Right renal cortex interstitium (tissue), 3 donors: ENCODE measurements at places on chromosomes 2 and 18.
A peak's percentile ranks its signal among the peaks of the same experiment; 100 is the strongest.

- DNase-seq = no peak
These were observed 66.6 kb downstream of the CTIF start for GRCh38 chr18:48605408-48605845.

- DNase-seq = no peak
These were observed 107.9 kb downstream of the KCNF1 start for GRCh38 chr2:11019614-11020013.

- DNase-seq = no peak
These were observed 24.8 kb downstream of the LYPD1 start for GRCh38 chr2:132645176-132645575.

DNA sequence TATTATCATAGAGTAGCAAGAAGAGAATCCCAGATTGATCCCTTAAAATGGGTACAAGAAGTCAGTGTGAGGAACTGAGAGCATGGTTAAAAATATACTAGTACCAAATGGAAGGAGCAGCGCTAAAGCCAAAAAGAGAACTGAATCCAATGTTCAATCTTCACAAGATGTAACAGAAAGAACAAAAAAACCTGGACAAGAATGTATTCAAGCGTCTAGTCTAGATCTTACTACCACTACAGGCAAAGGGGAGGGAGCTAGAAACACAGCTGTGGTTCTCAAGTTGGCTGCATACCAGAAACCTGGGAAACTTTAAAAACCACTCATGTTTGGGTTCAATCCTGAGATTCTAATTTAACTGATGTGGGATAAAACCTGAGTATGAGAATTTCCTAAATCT lies 57.5 kb downstream of the PIAS2 start:
- no peak for DNase-seq

- DNase-seq = no peak
These were observed 29.9 kb downstream of the PELI1 start for GRCh38 chr2:64114063-64114911.

GRCh38 chr2:55180374-55180773 lies 51.7 kb downstream of the CLHC1 start:
- no peak for DNase-seq

DNA sequence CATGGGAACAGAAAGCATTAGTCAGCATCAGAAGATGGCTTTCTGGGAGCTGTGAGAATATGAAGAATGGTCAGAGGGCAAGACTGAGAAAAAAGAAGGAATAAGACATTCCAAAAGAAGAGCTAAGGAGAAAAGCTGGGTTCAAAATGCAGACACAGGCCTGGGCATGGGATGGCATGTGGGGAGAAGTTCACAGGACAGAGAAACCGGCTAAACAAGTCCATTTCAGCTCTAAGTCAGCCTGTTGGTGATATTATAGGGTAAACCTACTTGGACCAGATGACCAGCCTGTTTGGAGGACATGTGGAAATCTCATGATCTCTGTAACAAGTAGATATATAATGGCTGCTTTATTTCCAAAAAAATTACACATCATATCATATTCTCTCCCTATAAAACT lies 91.7 kb upstream of the MEIS1 start:
- DNase-seq = no peak

GRCh38 chr2:126329173-126329572 lies 326.8 kb upstream of the GYPC start:
- DNase-seq = no peak

DNA sequence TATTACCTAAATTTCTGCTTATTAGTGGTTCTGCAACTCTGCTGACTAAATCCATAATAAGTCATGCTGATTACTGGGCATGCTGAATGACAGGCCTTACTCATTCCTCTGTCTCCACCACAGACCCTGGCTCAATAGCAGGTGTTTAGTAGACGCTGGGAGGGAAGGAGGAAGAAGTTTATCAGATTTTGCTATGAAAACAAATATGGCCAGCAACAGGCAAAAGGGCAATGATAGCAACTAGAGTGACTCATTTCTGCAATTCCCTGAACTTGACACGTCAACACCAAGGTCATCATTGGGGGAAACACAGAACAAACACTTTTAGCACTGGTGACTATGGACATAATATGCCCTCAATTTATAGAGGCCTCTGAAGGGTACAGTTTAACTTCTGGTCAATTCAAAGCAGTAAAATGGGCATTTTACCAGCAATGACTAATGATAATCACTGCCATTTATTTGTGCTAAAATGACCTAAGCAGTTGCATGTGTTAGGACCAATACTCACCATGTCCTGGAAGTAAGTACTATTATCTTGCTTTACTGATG lies 35.2 kb downstream of the TMEM163 start:
- no peak for DNase-seq

- DNase-seq = no peak
These were observed 248.7 kb downstream of the RNF152 start for GRCh38 chr18:61643884-61644647.

DNA sequence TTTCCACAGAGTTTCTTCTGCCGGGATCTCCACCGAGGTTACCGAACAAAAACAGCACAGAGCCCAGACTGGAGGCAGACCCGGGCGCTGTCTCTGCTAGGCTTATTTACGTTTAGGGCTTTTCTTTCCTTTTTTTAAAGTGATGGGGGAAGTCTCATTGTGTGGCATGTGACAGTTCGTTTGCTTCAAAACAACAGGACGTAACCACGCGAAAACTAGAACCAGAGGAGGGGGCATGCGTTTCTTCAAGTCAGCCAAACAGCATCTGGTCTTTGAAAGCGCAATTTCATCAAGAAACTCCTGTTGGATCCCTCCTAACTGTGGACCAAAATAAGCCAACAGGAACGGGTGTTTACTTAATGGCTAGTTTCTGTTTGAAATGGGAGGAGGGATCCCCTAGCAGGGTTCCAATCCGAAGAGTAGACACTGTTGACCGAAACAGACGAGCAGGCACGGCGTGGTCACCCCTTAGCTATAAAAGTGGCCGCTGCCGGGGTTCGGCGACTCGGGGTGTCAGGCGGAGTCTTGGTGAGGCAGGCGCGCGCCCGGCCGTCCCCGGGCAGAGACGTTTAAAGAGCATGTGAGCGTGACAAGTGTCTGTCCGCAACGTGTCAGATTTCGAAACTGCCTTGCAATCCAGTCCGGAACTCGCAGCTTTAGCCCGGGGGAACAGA lies 997 bp upstream of the TGIF1 start:
- peak; percentile 49 for DNase-seq

DNA sequence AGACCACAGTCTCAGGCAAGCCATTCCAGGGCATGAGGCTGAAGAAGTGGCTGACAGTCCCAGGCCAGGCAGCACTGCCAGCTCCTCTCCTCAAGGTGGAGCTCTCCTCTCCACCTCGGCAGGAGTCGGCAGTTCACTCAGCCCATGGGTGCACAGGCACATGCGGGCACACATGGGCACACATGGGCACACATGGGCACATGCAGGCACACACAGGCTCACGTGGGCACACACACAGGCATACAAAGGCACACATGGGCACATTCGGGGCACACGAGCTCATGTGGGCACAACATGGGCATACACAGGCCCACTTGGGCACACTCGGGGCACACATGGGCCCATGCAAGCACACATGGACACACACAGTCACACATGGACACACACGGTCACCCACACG lies 65.3 kb upstream of the TAF1B start:
- DNase-seq = no peak

GRCh38 chr2:171703574-171704347 lies 16.5 kb downstream of the DYNC1I2 start:
- DNase-seq = no peak

DNA sequence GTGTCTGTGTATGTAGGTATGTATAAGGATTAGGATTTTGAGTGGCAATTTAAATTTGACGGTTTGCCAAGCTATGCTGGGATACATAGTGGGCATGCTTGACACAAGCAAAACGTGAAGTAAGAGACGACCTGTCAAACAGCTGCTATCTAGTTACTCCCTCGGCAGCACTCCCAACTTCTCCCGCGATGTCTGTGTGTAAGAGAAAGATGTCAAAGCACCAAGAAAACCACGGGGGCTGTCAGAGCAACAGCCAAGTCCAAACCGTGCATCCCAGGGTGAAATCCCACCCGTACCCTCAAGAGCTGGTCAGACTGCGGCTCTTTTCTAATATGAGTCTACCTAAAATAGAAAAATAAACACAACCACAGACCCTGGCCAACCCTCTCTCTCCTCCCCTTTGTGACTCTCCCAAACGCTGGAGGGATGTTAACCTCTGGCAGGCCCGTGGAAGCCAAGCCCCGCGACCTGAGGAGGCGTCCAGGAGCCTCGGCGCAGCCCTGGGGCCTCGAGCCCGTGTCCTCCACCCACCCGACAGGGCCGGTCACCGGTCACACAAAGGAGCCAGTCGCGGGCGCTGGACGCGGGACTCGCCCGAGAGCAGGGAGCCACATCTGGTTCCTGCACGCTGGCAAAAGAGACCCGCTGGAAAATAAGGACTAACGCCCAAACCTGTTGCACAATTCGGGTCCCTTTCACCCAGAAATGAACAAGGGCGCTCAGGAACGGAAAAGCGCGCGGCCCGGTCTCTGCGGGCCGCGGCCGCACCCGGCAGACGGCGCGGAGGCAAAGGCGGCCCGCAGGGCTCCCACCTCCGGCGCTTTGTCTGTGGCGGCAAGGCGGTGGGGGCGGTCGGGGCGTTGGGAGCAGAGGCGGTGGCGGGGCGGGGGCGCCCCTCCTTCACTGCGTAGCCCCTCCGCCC lies 925 bp downstream of the SESTD1 start:
- DNase-seq = no peak

DNA sequence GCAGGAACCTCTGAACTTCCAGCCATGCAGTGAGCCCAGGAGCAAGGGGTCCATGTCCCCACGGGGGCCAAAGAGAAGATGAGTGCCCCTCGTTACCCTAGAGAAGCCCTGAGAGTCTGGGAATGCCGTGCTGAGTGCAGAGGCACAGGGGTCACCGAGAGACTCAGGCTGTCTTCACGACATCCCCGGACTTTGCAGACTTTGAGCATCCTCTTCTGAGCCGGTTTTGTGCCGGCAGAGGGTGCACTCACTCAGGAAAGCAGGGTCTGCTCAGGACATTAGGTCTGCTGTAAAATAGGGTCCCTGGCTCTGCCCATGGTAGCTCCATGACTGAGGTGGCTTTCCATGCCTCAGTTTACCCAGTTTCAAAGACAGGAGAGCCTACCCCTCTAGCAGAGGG lies 71.0 kb downstream of the GALNT14 start:
- no peak for DNase-seq

DNA sequence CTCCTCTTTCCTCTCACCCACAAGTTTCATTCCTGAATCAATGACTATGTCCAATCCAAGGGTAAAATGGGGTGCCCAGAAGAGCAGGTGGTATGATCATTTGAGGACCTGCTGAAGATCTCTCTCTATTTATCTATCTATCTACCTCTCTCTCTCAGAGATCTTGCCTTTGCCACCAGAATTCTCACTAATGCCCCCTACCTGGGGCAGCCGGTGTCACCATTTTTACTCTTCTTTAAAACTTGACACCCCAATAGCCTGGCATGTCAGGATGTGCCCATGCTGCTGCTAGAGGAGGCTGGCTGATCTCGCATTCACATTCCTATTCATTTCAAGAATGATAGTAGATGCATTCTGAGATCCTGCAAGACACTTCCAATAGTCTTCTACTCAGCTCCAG lies 24.3 kb upstream of the RPIA start:
- no peak for DNase-seq

DNA sequence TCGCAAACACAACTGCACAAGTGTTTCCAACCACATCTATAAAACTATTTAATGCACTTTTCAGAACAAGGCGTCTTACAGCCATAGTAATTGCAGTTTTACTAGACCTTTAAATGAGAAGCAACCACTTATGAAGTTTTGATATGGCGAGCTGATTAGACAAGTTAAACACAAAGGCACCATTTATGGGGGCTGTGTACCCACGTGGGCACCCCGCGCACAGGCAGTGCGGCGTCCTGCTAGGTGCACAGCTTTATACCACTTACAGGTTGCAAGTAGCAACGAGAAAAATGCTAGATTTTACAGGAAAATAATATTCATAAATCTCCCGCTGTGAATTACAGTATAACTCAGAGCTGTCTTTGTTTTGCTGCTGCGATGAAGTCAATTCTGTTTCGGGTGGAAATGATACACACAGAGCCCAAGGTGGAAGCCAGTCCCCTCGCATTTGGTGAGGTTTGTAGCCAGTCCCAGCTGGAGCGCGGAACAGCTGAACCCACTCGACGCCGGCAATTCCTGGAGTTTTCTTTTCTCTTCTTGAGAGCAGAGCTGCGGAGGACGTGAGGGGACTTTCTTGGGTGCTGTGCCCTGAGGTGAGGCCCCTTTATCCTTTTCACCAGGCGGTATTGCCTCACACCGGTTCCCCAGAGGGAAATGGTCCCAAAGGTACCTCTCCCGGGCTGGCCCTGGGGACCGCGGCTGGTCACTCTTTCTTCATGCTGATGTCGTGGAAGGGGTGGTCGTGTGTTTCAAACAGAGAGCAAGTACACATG lies 76.7 kb downstream of the PTGR3 start:
- DNase-seq = no peak

DNA sequence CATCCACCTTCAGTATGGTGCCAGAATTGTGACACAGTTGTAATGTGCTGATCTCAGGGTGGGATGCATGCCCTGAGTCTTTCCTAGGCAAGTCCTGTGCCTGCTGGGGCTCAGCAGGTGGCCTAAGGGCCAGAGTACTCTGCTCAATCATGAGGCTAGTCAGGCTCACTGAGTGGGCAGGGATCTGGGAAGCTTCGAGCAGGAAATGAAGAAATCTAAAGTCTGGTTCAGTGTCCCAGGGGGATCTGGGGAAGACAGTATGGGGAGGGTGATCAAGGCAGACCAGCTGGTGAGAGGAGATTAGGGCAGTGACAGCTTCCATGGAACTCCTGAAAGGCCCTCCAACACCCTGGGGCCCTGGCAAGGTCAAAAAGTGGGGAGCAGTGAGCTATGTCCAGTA lies 8.9 kb upstream of the ANKRD29 start:
- DNase-seq = no peak

GRCh38 chr2:233133239-233133638 lies 73.1 kb downstream of the INPP5D start:
- no peak for DNase-seq

GRCh38 chr2:228072669-228073068 lies 108.8 kb downstream of the SPHKAP start:
- DNase-seq = no peak

- no peak for DNase-seq
These were observed 237.7 kb downstream of the SEPTIN10 start for GRCh38 chr2:109376115-109376514.

DNA sequence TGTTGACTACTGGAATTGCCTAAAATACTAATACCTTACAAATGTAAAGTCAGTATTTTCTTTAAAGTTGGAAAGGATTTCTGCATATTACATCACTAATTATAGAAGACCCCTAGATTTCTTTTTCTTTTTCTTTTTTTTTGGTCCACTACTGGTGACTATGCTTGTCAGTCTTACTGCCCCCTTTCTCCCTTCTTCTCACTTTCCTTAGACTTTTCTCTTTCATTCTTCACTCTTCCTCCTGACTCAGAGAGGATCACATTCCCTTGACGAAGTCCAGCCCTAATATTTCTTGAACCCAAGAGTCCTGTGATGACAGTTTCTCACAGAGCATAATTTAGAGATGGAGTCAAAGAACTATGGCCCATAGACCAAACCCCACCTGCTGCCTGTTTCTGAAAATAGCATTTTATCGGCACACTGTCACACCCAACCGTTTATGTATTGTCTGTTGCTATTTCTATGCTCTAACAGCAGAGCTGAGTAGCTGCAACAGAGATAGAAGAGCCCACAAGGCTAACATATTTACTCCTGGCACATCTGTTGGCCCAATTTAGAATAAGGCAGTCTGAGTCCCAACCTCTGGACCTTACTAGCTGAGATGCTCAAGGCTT lies 40.6 kb upstream of the RIOK3 start:
- no peak for DNase-seq
